Activated CD8-positive, alpha-beta T cell treated with anti-CD3 and anti-CD28 coated beads for 36 hours (primary cell): ENCODE measurements at places on chromosomes 6 and 20. TPM values are rescaled to one million over a fixed set of nuclear protein-coding genes. Genes with fewer than 3 reads are reported as not detected.
A peak's percentile ranks its signal among the peaks of the same experiment; 100 is the strongest.

- H3K4me3 ChIP-seq, result no peak overlapping the region
- H3K36me3 ChIP-seq, result peaks cover 7% of the 10 kb centered on the region
- H3K4me1 ChIP-seq, result peaks cover 45% of the 10 kb centered on the region
- H3K27ac ChIP-seq, result peak overlapping the region; percentile 43
These were observed 1.8 kb upstream of the PRDM1 start for GRCh38 chr6:106084106-106084988.

Gene IL20RA
- total RNA-seq, result not detected

DNA sequence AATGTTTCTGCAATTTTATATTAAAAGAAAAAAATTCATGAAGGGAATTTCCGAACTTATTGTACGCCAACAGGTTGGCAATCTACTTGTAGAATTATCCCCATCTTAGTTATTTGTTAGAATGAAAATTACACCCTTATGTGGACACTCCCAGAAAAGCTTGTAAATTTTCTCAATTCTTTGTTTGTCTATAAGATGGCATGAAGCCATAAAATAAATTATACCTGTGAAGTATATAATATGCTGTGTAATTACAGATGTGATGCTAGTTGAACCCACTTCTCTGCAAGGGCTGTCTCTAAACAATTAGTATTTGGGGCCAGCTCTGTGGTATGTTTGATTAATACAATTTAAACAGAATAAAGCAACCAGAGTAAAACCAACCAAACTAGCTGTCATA lies 52.1 kb upstream of the DSP start:
- no peak for DNase-seq
- no peaks in the 10 kb centered on the region for H3K4me1 ChIP-seq
- H3K27ac ChIP-seq, result no peak overlapping the region
- H3K36me3 ChIP-seq, result no peaks in the 10 kb centered on the region
- H3K4me3 ChIP-seq, result no peak overlapping the region

- H3K27me3 ChIP-seq, result peaks cover 64% of the 10 kb centered on the region
- no peak overlapping the region for H3K27ac ChIP-seq
- no peaks in the 10 kb centered on the region for H3K36me3 ChIP-seq
- H3K4me3 ChIP-seq, result no peak overlapping the region
- H3K4me1 ChIP-seq, result peaks cover 10% of the 10 kb centered on the region
These were observed 2.2 kb downstream of the CCN2 start for GRCh38 chr6:131948692-131949619.

DNA sequence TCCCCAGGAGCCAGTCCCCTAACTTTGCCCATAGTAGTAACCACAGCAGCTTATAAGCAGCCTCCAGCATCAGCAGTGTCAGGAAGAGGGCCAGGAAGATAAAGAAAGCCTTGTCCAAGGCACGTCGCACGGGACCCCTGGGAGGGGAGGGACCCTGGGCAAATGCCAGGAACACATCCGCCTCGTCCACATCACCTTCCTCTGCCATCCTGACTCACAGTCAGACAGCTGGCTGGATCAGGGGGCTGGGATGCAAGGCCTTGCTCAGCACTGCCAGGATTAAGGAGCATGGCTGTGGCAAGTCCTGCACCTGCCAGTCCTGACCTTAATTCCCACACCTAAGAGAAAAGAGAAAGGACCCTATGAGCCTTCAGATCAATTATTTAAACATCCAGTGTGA lies 11.5 kb upstream of the ZBTB22 start:
- DNase-seq, result no peak
- no peak overlapping the region for H3K27ac ChIP-seq
- H3K36me3 ChIP-seq, result no peaks in the 10 kb centered on the region
- H3K27me3 ChIP-seq, result no peaks in the 10 kb centered on the region

DNA sequence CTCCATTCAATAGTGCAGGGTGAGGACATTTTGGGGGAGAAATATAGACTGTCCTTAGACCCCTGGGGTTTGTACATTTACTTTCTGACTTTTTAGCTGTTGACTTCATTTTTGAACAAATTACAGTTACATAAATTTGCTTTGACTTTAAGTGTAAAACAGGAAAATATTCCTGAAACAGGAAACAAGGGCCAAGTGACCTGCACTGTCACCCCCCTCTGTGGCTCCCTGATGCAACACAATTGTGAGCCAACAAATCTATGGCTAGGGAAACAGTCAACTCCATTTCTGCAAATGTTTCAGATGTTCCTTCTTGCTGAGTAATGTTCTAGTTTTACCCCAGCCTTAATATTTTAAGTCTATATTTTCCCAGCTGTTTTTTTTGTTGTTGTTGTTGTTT lies 39.8 kb downstream of the HLA-A start:
- peaks cover 8% of the 10 kb centered on the region for H3K27me3 ChIP-seq
- H3K4me3 ChIP-seq, result no peak overlapping the region
- peaks cover 2% of the 10 kb centered on the region for H3K4me1 ChIP-seq
- H3K27ac ChIP-seq, result no peak overlapping the region
- H3K36me3 ChIP-seq, result no peaks in the 10 kb centered on the region
- DNase-seq, result no peak

Gene TRIM15
- total RNA-seq, result not detected

DNA sequence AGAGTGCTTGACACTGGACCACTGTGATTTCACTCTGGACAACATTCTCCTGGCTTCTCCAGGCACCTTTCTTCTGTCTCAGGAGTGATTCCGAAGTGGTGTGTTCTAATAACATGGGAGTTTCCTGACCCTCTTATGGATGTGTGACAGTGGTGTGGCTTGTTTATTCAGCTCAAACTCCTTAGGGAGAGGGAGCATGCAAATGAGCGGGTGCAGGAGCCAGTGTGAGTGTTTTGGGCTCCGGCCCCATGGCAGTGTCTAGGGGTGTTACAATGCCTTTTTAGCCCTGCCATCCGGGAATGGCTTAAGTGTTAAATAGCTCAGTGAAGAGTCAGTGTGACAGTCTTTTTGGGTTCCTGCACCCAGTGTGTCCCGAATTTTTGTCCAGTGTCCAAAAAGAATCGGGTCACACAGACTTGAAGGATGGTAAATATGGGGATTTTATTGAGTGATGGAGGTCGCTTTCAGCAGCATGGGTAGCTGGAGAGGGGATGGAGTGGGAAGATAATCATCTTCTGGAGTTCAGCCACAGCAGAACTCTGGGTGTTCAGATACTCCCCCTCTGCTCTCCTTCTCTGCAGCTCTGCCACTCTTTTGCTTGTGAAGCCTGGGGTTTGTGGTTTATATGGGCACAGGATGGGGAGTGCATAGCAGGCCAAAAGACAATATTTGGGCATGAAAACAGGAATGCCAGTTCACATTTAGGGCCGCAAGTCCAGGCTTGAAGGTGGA lies 928.9 kb upstream of the CITED2 start:
- H3K36me3 ChIP-seq, result no peaks in the 10 kb centered on the region
- no peaks in the 10 kb centered on the region for H3K4me1 ChIP-seq
- no peak overlapping the region for H3K4me3 ChIP-seq
- no peak overlapping the region for H3K27ac ChIP-seq
- DNase-seq, result no peak

- H3K36me3 ChIP-seq, result no peaks in the 10 kb centered on the region
- peaks cover 13% of the 10 kb centered on the region for H3K4me1 ChIP-seq
- DNase-seq, result peak; percentile 85
- peak overlapping the region; percentile 82 for H3K27ac ChIP-seq
- H3K4me3 ChIP-seq, result peak overlapping the region; percentile 24
- peaks cover 2% of the 10 kb centered on the region for H3K27me3 ChIP-seq
These were observed 23.6 kb downstream of the PKHD1 start for GRCh38 chr6:52063584-52064344.

GRCh38 chr6:118844915-118845314 lies 49.0 kb upstream of the ASF1A start:
- H3K4me1 ChIP-seq, result peaks cover 39% of the 10 kb centered on the region
- DNase-seq, result no peak
- H3K4me3 ChIP-seq, result no peak overlapping the region
- H3K36me3 ChIP-seq, result peaks cover 19% of the 10 kb centered on the region
- H3K27ac ChIP-seq, result peak overlapping the region; percentile 40

- no peaks in the 10 kb centered on the region for H3K4me1 ChIP-seq
- peaks cover 81% of the 10 kb centered on the region for H3K36me3 ChIP-seq
- H3K4me3 ChIP-seq, result no peak overlapping the region
- H3K27me3 ChIP-seq, result no peaks in the 10 kb centered on the region
These were observed 11.9 kb downstream of the ZKSCAN8 start for GRCh38 chr6:28153546-28153945.

DNA sequence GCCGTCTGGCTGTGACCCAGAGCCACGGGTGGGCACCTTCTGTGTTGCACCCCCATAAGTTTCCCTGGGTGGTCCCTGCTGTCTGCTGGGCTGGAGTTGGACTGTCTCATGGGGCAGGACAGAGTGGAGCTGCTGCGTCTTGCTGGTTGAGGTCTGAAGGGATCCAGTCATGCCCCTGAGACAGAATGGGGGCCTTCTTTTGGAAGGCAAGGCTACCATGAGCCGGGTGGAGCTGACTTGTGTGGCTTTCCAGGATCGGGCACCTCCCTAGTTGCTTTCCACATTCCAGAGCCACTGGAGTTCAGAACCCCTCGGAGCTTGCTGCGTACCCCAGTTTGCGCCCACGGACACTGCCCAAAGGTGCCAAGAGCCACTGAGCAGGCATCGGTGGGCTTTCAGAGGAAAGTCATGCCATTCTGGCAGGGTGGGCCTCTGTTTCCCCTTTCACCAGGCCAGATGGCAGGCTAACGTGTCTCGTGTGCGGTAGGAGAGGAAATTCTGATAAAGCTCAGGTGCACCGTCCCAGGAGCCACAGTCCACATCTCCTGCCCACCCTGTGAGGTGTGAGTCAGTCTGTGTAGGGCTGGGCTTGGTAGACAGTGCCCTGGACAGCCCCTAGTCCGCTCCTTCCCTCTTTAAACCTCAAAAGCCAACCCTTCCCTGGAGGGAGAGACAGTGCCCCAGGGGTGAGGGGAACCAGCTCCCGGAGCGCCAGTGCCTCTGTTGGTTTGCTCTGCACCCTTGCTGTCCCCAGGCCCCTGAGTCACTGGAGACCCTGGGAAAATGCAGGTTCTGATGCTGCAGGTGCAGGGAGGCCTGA lies 125.3 kb downstream of the SYCP2 start:
- no peak overlapping the region for H3K4me3 ChIP-seq
- no peak for DNase-seq
- no peak overlapping the region for H3K27ac ChIP-seq
- H3K4me1 ChIP-seq, result no peaks in the 10 kb centered on the region
- peaks cover 3% of the 10 kb centered on the region for H3K27me3 ChIP-seq

Gene SCUBE3
- total RNA-seq, result not detected

Gene SDHAF4
- 18.9 TPM for total RNA-seq

Gene HSPA1L
- 2.0 TPM for total RNA-seq

DNA sequence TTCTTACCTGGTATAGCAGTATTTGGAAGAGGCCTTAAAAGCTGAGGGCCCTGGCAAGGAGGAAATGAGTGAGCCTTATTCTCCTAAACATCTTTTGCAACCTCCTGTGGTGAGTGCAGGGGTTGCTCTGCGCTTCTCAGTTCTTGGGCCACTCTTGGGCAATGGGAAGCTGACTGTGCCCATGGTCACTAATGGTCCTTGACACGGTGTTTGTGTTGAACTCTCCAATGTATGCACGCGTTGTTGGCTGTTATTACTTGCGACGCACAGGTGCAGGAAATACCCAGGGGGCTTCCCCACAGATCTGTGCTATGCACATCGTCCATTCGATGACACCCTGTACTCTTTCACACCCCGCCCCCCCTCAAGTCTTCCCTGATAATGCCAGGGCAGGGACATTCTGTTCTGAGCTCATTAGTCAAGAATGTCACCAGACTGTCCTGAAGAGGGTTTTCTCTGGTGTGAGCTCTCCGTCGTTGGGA lies 79.7 kb downstream of the EDN1 start:
- DNase-seq, result no peak
- H3K27ac ChIP-seq, result no peak overlapping the region
- no peaks in the 10 kb centered on the region for H3K4me1 ChIP-seq
- no peaks in the 10 kb centered on the region for H3K36me3 ChIP-seq
- no peak overlapping the region for H3K4me3 ChIP-seq

GRCh38 chr6:152298055-152298647 lies 339.0 kb downstream of the SYNE1 start:
- H3K27ac ChIP-seq, result peak overlapping the region; percentile 30
- DNase-seq, result no peak
- H3K4me3 ChIP-seq, result peak overlapping the region; percentile 3
- H3K36me3 ChIP-seq, result no peaks in the 10 kb centered on the region
- H3K4me1 ChIP-seq, result peaks cover 44% of the 10 kb centered on the region
- no peaks in the 10 kb centered on the region for H3K27me3 ChIP-seq

Gene GCNT2
- 2.7 TPM for total RNA-seq

DNA sequence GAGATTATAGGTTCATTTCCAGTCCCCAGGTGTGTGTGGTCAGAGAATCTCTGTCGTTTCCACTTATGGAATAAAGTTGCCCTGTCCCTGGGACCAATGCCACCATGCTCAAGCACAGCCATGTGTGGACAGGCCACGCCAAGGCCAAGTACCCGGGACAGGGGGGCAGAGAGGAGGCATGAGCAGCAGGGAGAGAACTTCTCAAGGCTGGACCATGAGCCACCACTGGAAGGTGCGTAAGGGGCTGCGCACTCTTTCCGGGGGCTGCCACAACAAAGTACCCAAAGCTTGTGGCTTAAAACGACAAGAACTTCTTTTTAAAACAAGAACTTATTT lies 209.2 kb upstream of the KCNQ5 start:
- H3K36me3 ChIP-seq, result no peaks in the 10 kb centered on the region
- H3K27me3 ChIP-seq, result peaks cover 2% of the 10 kb centered on the region
- H3K4me1 ChIP-seq, result no peaks in the 10 kb centered on the region
- H3K27ac ChIP-seq, result no peak overlapping the region
- DNase-seq, result no peak

Gene HRH3
- not detected for total RNA-seq
